ENCODE measurements at places on chromosomes 1 and 21.

DNA sequence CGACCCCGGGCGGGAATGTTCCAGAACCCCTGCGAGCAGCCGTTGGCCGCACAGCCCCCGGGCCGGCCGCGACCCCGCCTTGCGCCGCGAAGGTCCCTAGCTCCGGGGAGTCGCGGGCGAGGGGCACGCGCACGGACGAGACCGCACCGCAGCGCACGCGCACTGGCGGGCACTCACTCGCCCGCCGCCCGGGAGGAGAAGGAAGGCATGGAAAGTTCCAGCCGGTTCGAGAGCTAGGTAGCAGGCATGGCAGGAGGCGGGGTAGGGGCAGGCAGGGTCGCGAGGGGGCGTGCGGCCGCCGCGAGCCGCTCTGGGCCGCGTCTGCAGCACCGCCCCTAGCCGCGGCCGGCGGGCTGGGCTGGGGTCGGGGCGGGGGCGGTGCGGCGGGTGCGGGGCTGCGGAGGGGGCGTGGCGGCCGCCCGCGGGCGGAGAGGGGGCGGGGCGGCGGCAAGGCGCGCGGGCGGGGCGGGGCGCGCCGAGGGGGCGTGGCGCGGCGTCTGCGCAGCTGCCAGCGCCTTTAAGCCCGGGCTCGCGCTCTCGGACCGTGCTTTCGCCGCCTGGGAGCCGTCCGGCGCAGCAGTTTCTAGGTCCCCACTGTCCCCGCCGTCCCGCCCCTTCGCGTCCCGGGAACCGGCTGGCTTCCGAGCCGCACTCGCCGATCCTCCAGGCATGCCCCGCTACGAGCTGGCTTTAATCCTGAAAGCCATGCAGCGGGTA lies at the start of the genes MRPS6 and SLC5A3:
MRPS6 (plus strand) TSS at position 547 of the 717 bp plus-strand sequence; CDS start at position 670, 123 bp downstream.
SLC5A3 (plus strand) TSS at position 547 of the 717 bp plus-strand sequence. CDS start 21,621 bp downstream, outside the sequence.
- peak; percentile 91 for DNase-seq

- DNase-seq = peak; percentile 54
Measured at GRCh38 chr1:216034506-216034905, 388.7 kb downstream of the USH2A start.

DNA sequence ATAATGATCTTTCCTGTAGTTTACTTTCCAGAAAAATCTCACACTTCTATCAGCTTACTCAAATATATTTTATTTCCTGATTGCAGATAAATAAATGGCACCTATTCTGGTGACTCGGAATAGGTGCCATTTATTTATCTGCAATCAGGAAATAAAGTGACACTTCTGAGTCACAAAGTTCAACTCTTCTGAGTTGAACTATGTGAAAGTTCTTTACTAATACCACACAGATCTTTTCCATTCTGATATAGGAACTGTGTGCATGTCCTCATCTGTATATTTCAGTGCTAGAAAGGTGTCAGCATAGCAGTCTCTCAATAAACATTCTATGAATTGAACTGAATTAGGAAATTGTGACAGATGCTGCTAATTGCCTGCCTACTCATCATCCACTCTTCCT lies 4.9 kb upstream of the VCAM1 start:
- DNase-seq = no peak

DNA sequence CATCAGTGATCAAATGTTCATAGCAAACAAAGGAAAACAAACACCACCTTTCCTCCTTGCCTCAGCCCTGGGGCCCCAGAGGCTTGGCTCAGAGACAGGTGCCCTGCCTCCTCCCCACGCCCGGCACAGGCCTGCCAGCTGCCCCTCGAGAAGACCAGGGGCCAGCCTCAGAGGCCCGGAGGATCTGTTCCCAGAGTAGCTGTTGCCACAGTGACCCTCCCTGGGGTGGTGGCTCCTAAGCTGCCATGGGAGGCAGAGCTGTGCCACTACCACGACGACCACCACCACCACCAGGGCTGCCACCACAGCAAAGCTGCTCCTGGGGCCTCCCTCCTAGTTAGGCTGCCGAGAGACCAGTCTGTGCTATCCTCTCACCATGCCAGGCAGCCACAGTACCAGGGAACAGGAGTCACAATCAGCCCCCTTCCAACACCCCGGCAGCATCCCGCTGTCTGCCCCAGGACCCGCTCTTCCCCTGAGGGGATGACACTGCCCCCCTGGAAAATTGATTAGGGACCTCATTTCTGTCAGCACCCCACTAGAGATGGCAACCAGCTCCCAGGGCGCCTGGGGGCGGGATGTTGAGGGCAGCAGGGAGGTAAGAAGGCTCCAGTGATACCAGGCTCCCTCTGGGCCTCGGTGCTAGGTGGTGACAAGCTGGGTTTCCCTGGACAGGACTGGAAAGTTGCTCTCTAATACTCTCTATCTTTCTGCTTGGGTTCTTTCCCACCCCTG lies 30.5 kb downstream of the KCNC4 start:
- no peak for DNase-seq

DNA sequence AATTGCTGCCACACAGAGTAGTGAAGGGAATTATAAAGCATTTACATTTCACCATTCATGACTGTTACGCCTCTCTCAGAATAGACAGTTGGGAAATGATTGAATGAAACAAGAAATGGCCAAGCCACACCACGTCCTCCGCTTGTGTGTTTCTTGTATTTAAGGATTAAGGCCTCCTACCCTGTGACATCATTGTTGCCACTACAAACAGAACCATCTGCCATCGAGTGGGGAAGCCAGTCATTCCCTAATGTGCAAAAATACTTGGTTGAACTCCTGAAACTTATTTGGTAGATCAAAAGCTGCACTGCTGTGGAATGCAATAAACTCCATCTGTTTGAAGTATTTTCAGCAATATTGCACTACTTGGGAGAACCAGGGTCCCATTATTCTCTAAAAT lies 99.0 kb upstream of the C1orf105 start:
- DNase-seq = no peak

GRCh38 chr21:37257967-37258877 lies 8.9 kb downstream of the VPS26C start:
- peak; percentile 78 for DNase-seq

DNA sequence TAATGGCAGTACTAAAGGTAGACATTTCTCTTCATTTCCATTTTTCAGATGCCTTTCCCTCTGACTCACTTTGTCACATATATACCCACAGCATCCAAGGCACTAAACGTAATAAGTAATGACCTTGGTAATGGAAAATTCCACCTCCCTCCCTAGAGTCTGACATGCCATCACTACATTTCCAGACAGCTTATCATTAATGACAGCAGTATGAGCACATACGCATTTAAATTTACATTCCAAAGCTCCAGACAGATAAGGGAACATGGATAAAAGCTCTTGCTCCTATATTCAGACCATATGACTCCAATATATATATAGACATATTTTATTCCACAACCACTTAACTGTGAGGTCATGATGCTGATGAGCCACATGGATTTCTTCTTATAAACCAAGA lies 191.7 kb upstream of the GORAB start:
- DNase-seq = no peak

- no peak for DNase-seq
Measured at GRCh38 chr1:9671377-9672140, 20.0 kb downstream of the PIK3CD start.

GRCh38 chr1:180265871-180266270 lies 35.8 kb downstream of the LHX4 start:
- DNase-seq = no peak

DNA sequence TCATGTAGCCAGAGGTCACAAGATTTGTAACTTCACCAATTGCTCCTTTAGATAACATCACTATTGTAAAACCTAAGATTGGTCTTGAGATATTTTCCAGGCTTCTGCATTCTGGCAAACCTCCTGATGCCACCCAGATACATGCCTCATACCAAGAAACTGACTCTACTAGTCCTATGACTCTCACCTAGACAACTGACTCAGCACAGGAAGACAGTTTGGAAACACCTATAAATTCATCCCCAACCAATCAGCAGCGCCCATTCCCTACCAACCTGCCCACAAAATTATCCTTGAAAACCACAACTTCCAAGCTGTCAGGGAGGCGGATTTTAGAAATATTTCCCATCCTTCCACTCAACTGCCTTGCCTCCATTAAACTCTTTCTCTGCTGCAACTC lies 2.6 kb downstream of the NME7 start:
- no peak for DNase-seq

- DNase-seq = no peak
Measured at GRCh38 chr1:43137445-43138052, 34.5 kb downstream of the EBNA1BP2 start.

DNA sequence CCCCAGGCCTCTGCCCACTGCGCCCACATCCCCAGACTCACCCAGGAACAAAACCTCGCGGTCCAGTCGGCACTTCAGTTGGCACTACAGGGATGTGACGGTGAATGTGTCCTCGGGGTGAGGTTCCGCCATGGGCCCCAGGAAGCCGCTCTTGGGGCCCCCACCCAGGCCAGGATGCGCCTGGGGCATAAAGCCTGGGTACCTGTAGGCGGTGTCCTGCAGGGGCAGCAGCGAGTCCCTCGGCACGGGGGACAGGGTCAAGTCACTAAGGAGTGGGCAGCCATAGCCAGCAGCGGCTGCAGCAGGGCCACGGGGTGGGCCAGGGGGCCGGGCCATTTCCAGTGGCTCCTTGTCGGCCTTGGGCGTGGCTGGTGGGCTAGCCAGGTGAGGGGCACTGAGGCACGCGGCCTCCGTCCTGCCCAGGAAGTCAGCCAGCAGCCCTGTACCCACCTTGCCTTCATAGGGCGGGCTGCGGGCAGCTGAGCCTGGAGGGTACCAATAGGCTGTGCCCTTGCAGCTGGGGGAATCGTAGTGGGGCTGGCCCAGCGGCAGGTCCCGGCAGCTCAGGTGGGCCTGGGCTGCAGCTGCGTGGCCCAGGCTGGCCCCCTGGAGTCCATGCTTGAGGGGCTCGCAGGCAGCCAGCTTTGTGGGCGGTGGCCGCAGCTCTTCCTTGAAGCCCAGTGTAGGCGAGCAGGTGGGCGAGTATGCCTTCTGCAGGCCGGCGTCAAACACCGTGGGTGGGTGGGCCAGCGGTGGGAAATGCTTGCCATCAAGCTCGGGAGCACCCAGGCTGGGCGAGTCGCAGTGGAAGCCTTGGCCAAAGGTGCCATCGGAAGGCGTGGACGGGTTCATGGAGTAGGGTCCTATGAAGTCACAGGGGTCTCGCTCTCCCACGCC lies 56.5 kb downstream of the AHDC1 start:
- no peak for DNase-seq

- DNase-seq = no peak
Measured at GRCh38 chr1:180889325-180889724, 23.4 kb upstream of the KIAA1614 start.

GRCh38 chr1:67684526-67685066 lies 405 bp upstream of the GADD45A start:
- no peak for DNase-seq

- DNase-seq = no peak
Measured at GRCh38 chr1:12620488-12620865, 2.5 kb upstream of the DHRS3 start.

DNA sequence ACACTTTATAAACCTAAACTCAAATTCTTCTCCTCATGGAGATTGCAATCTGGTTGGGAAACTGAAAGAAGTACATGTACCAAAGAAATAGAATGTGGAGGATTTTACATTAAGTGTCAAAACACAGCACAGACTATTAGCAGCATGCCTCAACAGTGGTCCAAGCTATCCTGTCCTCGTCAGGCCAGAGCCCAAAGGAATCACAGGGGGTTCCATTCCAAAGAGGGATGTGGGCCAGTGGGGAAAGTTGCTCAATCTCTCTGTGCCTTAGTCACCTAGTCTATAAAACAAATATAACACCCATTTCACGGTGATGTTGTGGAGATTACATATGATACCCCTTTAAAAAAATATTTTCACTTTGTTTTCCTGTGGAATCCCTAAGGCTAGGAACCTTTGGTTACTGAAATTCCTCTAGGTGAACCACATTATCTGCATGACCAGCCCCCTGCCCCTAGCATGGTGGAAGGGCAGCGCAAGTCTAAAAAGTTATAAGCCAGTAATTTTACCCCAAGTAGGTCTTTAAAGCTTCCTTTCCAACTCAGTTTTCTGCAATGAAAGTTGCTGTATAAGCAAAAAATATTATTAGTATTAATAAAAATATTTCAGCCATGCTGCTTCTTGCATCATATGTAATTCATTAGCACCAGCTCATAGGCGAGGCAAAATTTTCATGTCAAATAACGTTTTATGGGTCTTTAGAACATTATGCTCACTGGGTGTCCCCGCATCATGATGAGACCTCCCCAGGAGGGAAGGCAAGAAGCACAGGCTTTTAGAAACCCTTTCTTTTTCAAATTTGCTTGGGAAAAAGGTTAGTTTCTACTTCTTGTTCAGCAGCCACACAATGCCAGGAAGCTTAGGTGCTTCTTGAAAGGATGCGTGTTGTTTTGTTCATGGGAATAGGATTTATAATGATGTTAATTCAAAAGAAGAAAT lies 548.8 kb upstream of the PKN2 start:
- DNase-seq = no peak

GRCh38 chr1:32536117-32536516 lies 3.1 kb upstream of the ZBTB8A start:
- DNase-seq = no peak

DNA sequence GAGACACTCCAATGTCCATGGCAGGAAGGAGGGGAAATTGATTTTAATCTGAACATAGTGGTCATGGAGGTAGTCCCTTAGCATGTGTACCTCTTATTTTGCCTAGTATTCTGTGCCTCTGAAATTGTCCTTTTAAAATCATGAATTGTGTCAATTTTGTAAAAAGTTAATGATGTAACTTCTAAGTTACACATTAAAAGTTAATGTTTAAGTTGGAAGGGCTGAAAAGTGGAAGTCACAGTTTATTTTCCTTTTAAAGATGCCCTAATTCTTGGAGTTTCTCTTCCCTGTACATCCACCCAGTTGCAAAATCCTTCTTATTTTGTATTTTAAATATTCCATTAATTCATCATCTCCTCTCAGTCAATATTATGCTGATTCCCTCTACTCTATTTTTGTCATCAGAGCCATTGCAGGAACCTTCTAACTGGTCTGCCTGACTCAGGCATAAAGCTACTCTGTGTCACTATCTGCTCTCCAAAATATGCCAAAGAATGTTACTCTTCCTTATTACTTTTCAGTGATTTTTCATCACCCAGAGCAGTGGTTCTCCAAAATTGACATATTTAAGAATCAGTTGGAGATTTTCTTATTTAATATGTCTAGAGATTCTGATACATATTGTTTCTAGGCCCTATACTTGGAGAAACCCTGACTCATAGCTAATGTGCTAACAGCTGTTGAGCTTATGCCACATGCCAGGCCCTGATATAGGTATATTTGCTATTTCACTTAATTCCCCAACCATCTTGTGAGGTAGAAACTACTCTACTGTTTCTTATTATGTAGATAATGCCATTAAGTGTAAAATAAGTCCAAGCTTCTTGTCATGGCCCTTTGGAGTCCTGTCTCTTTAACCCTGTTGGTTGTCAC lies 5.1 kb downstream of the HOOK1 start:
- no peak for DNase-seq

DNA sequence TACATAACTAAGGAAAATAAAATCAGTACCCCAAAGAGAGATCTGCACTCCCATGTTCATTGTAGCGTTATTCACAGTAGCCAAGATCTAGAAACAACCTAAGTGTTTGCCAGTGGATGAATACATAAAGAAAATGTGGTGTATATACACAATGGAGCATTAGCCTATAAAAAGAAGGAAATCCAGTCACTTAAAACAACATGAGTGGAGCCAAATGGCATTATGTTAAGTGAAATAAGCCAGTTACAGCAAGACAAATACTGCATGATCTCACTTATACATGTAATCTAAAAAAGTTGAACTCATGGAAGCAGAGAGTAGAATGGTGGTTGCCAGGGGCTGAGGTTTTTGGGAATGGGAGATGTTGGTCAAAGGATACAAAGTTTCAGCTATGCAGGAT lies 508.3 kb upstream of the B3GALT2 start:
- no peak for DNase-seq

- no peak for DNase-seq
Measured at GRCh38 chr1:233393926-233394680, 66.6 kb downstream of the MAP3K21 start.
